T follicular helper cell (primary cell): ENCODE measurements at places on chromosomes 16 and 17.

DNA sequence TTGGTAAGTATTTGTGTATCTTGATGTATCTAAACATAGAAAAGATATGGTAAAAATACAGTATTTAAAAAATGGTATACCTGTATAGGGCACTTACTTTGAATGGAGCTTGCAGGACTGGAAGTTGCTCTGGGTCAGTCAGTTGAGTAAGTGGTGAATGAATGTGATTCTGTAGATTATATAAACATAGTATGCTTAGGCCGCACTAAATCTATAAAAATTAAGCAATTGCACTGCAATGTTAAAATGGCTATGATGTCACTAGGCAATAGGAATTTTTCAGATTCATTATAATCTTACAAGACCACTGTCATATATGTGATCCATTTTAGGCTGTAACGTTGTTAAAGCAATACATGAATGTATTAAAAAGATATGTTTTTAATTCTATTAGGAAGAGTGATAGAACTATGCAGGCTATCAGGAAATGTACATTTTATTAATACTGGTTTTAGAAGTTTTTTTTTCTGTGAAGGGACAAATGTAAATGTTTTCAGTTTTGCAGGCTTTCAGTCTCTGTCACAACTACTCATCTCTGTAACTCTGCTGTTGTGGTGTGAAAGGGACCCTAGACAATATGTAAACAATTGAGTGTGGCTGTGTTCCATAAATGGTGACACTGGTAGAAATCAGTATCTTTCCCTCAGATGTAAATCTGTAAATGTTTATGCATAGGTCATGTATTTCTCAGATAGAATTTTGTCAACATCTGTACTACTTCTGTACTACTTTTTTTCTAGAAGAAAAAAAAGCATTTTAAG, 10.5 kb downstream of the CBFB start:
- no peak for DNase-seq

GRCh38 chr17:71115669-71115972, 946.3 kb downstream of the KCNJ2 start:
- no peak for DNase-seq

DNA sequence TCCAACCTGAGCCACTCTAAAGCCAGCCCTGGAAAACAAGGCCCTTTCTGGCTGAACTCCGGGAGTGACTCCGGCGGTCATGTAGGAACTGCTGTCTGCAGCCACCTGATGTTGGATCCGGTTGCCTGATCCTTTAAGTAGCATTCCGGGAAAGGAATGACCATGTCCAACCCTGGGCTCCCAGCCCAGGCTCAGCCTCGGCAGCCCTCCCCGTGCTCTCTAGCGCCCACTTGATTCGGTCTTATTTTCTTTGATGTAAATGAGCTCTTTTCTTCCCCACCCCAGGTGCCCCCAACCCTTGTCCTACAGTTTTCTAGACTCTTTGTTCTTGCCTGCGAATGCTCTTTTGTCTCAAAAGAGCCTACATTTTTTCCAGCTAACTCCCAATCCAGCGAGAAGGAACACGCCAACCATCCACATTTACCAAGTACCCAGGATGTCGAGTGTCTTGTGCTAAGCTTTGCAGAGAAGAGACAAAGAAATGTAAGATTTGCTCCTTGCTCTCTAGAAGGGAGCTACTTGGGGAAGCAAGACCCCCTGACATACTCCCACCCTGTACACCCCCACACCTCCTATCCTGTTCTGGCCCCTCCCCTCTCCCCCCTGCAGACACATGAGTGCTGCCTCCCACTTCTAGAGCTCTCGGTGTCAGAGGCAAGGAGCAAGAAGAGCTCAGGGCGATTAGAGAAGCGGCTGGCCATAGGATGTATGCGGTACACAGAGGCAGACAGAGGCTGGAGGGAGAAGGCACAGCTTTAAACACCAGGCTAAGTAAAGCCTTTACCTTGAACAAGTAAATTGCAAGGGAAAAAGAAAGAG, 53.8 kb downstream of the COG7 start:
- DNase-seq, result no peak

GRCh38 chr16:75061669-75062068, 54.9 kb downstream of the LDHD start:
- no peak for DNase-seq

DNA sequence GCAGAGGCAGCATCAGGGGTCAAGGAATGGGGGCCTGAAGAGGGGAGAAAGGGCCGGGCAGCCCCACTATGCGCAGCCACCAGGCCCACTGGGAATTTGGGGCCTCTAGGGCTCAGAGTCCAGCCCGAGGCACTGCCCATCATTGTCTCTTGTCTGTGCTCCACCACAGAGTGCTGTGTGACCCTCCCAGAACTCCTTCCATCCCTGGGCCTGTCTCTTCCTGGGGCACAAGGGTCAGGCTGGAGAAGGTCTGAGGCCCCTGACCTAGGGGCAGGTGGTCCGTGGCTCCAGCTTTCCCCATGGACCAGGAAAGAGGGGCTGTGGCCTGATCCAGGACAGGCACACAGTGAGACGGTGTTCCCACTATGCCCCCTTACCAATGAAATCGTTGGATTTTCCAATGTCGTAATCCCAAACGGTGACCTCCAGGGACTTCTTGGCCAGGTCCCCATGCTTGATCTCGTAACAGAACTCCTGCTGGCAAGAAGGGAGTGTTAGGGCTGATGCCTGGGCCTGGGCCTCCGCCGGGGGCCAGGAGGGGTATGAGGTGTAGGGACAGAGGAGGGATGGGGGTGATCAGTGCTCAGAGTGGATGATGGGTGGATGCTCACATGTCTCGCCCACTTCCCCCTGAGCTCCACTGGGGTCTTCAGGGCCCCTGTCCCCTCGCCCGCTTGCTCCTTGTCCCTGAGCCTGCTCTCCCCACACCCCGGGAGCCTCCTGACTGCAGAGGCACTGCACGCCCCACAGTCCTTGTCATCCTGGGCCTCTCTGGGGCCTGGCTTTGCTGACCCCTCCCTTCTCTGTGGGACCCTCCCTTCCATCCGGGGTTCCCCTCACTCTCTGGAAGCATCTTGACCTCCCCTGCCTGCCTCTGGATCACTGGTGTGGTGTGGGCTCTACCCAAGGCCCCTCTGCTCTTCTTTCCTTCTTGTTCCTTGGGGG, 10.7 kb downstream of the SCGB1C2 start:
- DNase-seq, result no peak
